ENCODE measurements at places on chromosomes 7 and 10.

- no peak for DNase-seq
Measured at GRCh38 chr10:113115556-113115955, 165.5 kb downstream of the TCF7L2 start.

GRCh38 chr10:25675204-25675603, 258.8 kb upstream of the MYO3A start:
- DNase-seq, result no peak

DNA sequence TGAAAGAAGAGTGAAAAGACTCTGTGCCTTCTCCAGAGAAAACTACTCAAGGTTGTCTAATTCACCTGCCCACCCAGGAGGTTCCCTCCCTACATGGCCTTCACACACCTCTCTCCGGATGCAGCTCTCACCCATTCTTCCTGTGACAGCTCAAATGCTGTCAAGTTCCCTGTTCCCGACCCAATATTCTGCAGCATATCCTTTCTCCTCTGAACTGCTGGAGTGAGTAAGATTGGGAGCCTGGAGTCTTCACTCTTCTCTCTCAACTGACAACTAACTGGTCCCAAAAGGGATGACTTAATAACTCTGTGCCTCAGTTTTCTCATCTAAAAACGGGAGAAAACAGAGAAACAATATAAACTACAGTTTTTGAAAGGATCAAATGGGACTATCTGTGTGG, 5.1 kb downstream of the TMEM26 start:
- DNase-seq, result no peak

GRCh38 chr7:108717781-108718180, 148.1 kb downstream of the DNAJB9 start:
- DNase-seq, result no peak

DNA sequence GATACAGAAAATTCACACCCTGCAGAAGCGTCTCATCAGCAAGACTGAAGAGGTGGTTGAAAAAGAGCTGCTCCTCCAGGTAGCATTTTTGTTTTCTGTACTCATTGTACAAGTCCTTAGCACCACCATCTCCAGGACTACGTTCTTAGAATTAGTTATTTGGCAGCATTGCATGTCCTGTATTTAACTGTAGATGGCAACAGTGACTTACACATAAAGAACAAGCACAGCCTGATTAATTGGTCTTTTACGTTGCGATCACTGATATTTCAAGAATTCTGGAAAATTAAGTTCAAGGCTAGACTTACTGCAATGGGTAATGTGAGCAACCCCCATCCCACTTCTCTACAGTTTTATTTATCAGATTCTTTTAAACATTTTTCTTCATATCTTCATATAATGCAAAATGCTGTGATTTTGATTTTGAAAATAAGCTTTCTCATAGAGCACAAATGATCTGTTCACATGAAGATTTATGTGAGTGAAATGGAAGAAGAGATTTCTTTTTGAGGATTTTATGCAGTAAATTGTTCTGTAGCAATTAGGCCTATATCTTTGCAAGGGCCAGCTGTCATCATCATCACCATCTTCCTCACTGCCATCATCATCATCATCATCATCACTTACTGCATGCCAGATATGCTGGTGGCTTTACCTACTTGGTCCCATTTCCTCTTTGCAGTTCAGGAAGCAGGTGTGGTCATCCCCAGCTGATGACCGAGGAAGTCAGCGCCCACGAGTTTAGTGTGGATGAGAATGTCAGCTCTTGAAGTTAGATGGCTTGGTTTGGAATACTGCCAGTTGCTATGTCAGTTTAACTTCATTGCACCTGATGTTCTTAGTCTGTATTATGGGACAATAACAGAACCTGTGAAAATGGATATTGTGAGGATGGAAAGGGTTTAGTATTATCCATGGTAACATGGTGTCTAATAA, 53.4 kb downstream of the CFAP58 start:
- DNase-seq, result no peak

DNA sequence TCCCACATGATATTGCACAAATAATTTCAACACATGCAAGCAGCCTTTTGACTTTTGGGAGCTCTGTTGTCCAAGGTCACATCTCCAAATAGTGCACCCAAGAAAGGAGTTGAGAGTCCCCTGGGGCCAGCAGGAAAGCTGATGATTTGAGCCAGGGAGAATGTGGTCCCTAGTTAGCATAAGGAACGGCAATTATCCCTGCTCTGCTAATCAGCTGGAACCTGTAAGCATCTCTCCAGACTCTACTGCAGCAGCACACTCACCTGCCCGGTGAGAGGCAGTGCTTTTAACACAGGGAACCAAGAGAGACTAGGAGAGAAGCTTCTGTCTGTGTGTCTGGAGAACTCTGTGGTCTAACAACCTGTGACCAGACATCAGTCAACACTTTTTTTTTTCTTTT, 17.0 kb downstream of the TRPV5 start:
- DNase-seq, result no peak

DNA sequence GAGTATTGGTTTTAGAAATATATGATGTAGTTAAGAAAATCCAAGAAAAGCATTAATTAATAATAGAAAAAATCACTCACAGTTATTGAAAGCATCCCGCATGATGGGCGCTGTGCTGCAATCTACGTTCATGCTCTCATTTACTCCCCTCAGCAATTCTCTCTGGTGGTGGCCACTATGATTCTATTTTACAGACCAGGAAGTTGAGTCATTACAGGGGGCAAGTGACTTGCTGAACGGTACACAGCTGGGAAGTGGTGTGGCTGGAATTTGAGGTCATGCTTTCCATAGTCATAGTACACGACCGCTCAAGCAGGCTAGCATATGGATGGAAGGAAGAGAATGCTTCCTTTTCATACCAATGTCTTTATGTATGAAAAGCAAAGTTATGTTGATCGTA, 117.4 kb downstream of the TES start:
- DNase-seq, result no peak

DNA sequence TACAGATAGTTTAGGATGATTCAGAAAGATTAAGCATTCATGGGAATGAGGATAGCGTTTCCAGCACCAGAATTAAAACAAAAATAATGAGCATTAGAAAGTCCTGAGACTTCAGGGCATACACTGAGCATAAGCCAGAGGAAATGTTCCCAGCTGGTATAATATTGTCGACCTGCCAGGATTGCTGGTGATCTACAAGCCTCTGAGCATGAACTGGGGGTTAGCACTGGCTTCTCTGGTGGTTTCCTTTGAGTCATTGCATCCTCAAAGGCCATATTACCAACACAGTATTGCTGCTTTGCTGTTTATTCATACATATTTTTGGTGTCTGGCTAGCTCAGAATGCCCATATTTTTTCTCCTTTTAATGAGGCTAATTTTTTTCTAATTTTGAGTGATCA, 10.7 kb upstream of the ATRNL1 start:
- DNase-seq, result no peak

DNA sequence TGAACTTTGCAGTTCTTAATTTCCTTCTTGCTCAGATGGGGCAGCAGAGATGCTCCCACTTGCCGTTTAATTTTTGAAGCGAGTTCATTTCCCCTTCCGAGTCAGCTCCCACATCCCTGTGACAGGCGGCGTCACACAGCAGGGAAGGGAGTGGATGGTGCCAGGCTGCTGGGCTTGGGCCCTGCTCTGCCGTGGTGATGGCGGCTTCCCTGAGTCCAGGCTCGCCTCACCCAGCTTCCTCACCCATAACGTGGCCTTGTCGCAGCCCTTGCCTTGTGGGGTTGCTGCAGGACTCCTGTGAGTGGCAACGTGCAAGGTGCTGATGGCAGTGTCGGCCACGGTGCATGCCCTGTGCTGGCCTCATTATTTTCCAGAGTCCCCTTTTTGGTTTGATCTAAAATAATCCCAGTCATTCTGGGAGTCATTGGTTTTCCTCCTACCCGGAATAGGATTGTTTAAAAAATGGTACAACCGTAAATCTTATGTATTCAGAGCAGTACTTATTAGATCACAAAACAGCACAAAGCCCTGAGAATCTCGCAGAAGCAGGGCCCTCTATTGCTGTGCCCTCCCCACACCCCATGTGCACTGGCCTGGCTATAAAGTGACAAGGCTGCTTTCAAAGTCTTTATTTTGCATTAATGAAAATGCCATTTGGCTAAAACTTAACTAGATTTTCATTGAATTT, 260.1 kb downstream of the WDR37 start:
- DNase-seq, result no peak

DNA sequence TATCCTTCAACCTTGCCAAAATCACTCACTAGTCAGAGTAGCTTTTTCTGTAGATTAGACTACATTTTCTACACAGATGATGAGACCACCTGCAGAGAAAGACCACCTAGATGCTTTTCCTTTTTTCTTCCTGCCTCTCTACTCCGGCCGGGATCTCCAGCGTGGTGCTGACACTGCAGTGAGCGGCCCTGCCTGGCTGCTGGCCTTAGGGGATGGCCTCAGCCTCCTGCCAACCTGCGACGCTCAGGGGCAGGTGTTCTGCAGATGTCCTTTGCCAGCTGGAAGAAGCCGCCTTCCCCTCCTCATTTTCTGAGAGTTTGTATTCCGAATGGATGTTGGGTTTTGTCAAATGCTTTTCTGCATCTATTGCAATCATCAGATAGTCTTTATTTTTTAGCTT, 43.5 kb upstream of the NKX6-2 start:
- DNase-seq, result no peak

- no peak for DNase-seq
Measured at GRCh38 chr7:96238474-96238873, 83.4 kb downstream of the SLC25A13 start.

DNA sequence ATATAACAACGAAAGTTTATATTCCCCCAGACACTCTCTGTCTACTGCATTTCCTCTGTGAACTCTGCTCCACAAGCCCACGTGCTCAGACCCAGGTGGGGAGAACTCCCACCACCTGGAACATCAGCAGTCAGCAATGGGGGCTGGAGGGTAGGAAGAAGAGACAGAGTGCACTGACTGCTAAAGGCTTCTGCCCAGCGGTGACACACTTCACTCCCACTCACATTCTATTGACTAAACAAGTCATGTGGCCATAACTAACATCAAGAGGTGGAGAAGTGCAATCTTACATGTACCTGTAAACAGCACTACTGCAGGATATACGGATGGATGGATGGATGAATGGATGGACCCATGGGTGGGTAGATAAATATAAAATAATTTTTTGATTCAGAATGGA, 122.2 kb downstream of the MPP7 start:
- DNase-seq, result no peak

GRCh38 chr10:33680036-33680435, 345.6 kb upstream of the NRP1 start:
- DNase-seq, result no peak

GRCh38 chr7:149398195-149398820, 62.6 kb downstream of the ZNF777 start:
- no peak for DNase-seq

GRCh38 chr7:2598154-2598823, 33.5 kb upstream of the TTYH3 start:
- no peak for DNase-seq

DNA sequence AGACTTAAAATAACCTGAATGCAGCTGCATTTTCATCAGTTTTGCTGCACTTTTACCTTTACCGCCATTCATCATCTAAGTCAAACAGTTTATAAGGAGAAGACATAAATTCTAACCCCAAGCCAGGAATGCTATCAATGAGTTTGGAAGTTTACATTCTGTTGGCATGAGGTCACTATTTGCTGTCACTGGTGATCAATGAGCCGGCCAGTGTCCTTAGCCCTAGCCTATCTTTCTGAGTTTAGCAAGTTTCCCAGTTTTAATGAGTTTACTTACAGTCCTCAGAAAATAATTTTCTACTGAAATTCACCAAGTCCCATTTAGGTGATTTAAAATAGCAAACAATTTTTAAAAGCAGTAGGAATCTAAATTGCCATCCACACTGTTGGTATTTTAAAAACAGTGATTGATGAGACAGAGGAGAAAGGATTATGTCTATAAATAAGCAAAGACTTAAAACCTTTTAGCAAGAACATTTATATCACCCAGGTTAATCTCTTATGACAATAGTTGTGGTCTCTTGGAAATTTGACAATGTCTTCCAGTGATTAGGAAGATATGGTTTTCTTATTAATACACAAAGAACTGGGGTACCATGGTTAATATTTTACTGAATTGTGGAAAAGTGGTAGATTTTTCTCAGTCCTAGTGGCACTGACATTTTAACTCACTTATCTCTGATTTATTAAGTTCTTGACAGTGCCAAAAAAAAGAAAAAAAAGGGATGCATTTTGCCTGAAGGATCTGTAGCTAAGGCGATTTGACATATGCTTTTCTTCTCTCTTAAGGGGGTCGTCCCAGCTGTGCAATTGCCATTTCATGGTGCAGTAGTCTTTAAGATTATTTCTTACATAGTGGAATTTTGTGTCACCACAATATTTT, 443.4 kb upstream of the ANKRD30A start:
- DNase-seq, result no peak

DNA sequence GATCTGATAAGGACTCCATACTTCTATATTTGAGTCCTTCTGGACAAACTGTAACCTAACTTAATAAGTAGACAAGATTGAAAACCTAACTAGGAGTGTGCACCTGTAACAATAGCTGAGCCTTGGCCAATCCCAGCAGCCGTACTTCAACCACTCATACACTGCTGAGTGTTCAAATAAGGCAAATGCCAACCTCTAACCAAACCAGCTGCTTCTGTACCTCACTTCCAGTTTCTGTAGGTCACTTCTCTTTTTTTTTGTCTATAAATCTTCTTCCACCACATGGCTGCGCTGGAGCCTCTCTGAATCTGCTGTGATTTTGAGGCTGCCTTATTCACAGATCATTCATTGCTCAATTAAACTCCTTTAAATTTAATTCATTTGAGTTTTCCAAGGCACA, 753.2 kb downstream of the DNAJB9 start:
- no peak for DNase-seq

DNA sequence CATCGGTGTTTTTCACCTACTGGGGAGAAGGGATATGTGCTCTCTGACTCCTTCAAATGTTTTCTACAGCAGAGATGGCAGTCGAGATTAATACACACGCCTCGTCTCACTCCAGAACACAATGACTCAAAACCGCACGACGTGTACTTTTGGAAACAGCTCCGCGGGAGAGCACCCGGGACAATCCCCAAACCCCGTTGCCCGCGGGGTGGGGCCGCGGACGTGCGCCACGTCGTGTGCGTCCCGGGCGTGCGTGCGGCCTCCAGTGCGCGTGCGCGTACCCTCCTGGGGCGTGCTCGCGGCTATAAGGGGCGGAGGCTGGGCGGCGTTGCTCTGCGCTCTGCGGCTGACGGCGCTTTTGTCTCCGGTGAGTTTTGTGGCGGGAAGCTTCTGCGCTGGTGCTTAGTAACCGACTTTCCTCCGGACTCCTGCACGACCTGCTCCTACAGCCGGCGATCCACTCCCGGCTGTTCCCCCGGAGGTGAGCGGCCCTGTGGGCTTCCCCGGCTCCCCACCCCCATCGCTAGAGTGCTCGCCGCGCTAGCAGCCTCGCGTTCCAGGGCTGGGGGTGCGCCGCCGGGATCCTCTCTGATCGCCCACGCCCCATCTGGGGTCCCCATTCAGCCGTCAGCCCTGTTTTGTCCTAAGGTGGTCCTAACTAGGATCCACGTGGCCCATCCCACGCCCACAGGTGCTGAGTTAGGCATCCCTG, at the start of gene HILPDA:
HILPDA (plus strand) TSS at position 336 of the 712 bp plus-strand sequence. CDS start 1,391 bp downstream, outside the sequence.
- DNase-seq, result peak; percentile 98

GRCh38 chr10:62112963-62113362, 155.7 kb downstream of the RTKN2 start:
- DNase-seq, result no peak

GRCh38 chr7:142961973-142962926, at the start of gene KEL:
Gene KEL (minus strand): TSS chr7:142962363. CDS start chr7:142962206, 157 bp downstream.
- no peak for DNase-seq

GRCh38 chr10:132480356-132480755, 57.2 kb upstream of the INPP5A start:
- DNase-seq, result no peak

- no peak for DNase-seq
Measured at GRCh38 chr7:266851-267840, 22.8 kb upstream of the FOXL3 start.

All from GM06990 (cell line).